ENCODE measurements at places on chromosomes 4 and X. TPM values are rescaled to one million over a fixed set of nuclear protein-coding genes. Genes with fewer than 3 reads are reported as not detected.

DNA sequence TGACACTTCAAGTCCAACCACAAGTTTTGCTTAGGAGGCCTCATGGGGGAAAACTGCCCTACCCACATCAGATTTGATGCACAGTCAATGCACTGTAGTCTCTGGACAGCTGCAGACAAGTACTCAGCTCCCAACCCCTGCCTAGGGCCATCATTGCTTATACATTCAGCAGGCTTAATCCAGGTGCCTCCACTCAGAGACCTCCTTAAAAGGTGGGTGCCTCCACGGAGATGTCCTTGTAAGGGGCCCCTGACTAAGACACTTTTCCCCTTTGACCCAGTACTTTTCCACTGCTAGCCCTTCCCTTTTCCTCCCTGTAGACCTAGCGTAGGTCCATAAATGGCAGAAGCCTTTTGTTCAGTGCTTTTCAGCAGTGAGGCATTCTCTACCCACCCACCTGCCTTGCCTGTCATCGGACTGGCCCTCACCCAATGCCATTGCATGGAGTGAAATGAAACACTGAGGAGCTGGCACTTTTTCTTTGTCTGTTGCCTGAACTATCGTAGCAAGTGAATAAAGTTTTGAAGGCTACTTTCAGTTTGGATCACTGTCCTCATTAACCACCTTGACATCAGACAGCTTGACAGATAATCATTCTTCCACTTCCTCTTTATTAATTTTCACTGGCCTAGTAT lies 23.8 kb upstream of the PLK4 start:
- DNase-seq: no peak

DNA sequence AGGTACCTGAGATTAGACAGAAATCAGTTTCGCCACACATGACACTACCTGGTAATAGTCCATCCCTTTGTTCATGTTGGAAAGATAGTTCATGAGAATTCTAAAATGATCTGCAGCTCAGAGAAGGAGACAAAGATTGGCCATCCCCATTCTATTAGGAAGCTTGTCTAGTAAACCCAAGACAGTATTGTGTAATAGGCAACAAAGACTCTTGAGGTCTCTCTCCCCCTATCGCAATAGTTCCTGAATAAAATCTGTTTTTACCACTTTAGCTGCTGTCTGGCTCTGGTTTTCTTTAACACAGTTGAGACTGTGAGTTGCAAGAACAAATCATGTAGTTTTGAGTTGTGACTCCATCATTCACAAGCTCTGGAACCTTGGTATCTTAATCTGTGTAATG lies 14.8 kb upstream of the BBS7 start:
- DNase-seq: no peak

Gene DOCK11
- 44.9 TPM for total RNA-seq

Gene SGCB
- total RNA-seq: 12.1 TPM
